SJSA1 (cell line): ENCODE measurements at places on chromosomes 4 and X.

DNA sequence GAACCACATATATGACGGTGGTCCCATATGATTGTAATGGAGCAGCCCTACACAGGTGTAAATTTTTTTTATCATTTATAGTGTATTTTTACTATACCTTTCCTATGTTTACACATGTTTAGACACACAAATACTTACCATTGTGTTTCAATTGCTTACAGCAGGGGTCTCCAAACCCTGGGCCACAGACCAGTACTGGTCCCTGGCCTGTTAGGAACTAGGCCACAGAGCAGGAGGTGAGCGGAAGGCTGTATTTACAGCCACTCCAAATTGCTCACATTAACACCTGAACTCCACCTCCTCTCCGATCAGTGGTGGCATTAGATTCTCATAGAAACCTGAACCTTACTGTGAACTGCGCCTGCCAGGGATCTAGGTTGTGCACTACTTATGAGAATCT lies 201.8 kb upstream of the NDST4 start:
- no peak for DNase-seq

GRCh38 chrX:154731881-154732280 lies 19.0 kb downstream of the GAB3 start:
- no peak for DNase-seq

DNA sequence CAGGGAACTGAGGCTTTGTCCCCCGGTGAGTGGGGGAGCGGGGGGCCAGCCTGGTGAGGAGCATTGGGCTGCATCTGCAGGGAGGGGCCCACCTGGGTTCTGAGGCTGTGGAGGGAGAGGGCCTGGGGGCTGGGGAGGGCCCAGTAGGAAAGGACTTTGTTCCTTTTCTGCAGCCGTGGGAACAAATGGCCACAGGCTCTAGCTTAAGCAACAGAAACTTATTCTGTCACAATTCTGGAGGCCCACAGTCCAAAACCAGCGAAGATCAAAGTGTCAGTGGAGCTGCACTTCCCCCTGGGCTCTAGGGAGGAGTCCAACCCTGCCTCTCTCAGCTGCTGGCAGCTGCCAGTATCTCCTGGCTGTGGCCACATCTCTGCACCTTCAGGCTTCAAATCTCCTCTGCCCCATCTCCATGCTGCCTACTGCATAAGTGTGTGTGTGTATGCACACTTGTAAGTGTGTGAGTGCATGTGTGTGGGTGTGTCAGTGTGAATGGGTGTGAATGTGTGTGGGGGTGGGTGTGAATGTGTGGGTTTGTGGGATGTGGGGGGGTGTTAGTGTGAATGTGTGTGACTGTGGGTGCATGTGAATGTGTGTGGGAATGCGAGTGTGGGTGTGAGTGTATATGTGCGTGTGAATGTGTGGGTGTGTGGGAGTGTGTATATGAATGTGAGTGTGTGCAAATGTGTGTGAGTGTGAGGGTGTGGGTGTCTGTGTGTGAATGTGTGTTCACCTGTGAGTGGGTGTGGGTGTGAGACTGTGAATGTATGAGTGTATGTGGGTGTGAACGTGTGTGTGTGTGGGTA lies 204.5 kb upstream of the PSAPL1 start:
- DNase-seq: no peak

GRCh38 chr4:6427439-6428090 lies 44.8 kb downstream of the PPP2R2C start:
- no peak for DNase-seq

GRCh38 chrX:4382273-4382672 lies 668.8 kb upstream of the PRKX start:
- no peak for DNase-seq

- DNase-seq: no peak
Measured at GRCh38 chr4:132417220-132417619, 731.9 kb upstream of the PCDH10 start.

GRCh38 chrX:95350774-95351488 lies 1333.7 kb upstream of the DIAPH2 start:
- no peak for DNase-seq

DNA sequence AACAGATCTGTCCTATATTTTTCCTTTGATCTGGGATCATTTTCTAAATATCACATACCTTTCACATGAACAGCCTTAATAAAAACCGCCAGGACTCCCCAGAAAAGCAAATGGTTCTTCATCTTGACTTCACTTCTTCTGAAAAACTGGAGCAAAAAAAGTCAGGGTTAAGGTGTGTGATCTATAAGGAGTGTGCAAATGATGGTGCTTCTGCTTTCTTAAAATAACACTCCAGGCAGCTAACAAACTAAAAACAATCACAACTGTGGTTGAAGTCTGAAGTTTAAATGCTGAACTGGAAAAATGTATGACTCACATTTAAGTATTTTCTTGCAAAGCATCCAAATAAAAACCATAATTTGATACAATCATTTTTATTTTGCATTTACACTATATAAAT lies at the start of gene JCHAIN:
TSS of gene JCHAIN (minus strand) at position 140 of the 400 bp plus-strand sequence. CDS start at position 122, 18 bp downstream.
- no peak for DNase-seq

DNA sequence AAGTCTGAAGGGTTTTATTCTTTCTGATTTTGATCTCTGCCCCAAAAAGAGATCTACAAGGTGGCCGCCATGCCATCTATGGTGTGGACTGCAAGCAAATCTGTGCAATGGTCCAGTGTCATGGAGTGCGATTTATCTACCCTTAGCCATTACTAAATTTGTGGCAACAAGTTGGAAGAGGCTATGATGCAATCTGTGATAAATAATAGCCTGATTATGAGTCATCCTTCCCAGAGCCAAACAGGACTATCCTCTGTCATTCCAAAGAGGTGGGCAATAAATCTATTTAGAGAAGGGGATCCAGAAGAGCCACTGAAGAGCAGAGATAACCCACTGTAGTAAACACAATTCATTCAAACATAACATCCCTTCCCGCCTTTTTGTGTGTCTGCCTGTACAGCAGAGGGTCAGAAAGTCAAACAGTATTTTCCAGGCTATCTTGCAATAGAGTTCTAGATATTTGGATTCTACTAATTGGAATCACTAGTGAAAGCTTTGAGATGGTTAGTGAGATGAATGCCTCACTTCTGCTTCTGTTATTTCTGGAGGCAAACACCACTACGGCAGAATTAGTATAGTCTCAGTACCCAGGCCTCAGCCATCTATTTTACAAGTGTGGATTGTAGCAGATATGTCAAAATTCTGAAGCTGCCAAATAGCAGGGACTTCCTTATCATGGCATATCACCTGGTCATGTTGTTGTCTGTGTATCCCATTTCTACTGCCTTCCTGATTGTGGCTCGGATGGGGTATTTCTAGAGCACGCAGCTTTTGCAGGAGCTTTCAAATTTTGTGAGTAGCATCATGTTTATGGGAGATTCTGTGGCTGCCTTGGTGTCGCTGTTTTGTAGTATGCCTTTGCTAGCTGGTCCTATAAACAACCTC lies 192.0 kb downstream of the SMIM20 start:
- peak; percentile 25 for DNase-seq

DNA sequence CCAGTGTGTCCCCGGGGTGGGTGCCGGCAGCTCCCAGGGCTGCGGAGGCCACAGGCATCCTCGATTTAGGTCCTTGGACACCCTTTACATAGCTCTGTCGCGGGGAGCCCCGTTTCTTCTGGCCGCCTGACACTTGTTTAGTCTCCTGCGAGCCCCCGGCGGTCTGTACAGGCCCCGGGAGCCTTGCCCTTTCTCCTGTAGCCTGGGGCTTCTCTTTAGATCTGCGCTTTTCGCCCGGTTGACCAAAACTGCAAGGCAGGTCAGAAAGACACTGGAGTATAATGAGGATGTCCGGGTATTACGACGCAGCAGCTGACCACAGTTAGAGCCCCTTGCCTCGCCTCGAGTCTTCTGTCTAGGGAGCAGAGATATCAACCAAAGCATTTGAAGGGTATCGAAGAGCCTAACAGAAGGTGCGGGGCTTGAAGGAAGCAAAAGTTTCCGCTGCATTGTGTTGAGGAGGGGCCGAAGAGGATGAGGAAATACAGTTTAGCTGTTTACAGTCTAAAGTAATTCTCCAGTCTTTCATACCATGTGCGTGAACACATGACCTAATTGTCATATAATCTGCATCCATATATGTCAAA lies 479 bp downstream of the BRCC3 start:
- no peak for DNase-seq

DNA sequence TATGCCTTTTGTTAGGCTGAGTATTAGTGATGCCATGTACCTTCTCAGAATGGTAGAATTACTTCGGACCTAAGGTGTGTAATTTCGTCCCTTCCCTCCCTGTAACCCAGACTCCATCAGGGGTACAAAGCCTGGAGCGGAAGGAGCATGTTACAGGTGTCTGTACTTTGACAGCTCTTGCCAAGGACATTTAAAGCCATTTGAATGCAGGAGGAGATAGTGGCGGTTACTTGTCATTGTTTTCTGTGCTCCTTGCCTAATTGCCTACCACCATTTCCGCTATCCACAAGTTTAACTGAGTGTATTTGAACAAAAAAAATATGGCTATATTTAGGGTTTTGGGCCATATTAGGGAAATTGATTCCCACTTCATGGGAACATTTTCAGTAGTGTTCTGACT lies 1.8 kb downstream of the FNIP2 start:
- no peak for DNase-seq

DNA sequence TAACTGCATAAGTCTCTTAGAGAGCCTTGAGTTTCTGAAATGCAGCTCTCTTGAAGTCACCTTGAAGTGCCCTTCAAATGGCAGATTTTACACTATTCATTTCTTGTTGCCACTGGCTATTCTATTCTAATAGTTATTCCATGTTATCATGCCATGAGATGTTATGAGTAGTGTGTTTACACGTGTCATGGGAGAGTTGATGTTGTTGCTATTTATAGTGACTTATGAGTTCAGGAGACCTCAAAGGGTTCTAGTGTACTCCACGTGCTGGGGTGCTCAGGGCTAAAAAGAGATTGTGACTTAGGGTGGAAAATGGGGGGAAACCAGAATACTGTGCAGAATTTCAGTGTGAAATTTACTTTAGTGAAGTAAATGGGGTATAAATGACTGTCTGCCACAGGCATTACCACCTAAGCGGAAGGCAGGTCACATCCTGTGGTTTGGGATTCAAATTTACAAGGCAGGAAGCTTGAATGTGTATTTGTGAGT lies 77.1 kb upstream of the SLC4A4 start:
- DNase-seq: no peak

DNA sequence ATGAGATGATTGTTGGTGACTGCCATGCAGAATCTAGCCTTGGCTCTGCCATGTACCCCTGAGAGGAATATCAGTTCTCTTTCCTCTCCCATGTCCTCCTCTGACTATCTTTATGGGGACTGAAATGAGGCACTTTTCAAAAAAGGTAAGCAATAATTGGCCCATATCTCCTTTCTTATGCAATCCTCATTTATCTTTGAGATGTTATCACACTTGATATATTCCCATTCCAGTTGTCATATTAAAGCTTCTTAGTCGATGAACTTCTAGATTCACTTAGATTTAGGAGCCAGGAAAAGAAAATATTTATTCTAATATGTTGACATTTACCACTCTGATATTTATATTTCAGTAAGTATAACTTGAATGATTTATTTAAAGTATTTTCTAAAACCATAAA lies 55.3 kb upstream of the CXCL8 start:
- DNase-seq: no peak

DNA sequence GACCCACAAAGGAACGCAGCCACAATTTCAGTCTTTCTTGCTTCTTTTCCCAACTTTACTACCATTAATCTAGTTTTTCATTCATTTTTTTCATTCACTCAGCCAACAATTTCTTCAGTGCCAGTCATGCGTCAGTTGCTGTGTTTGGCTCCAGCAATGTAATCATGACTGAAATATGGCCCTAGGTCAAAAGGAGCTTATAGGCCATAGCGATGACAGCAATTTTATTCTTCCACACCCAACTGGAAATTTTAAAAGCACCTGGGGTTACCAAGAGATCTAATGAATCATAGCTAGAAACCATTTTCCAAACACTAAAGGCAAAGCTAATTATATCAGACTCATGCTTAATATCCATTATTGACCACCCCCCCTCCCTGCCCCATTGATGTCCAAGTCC lies 29.8 kb upstream of the C1QTNF7 start:
- DNase-seq: no peak

DNA sequence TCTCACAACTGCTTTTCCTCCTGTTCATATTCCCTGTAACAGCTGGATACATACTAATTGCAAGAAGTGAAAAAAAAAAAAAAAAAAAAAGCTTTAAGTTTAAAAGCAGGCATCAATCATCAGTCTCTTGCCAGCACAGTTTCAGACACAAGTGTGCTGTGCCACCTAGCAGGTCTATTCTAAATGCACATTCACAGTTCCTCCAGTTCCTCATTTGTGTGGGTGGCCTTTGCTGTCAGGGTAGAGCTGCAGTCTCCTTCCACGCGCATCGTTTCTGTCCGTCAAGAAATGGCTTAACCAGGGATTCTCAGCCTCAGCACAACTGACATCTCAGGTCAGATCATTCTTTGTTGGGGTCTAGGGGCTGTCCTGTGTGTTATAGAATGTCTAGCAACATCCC lies 61.6 kb downstream of the SCML1 start:
- DNase-seq: no peak

- no peak for DNase-seq
Measured at GRCh38 chrX:64662876-64663275, 267.6 kb upstream of the MTMR8 start.
